CD4-positive, alpha-beta T cell (primary cell): ENCODE measurements at places on chromosomes 1 and 21.

GRCh38 chr1:209324901-209325871 lies 258.3 kb upstream of the CAMK1G start:
- DNase-seq: no peak

GRCh38 chr1:15837931-15838330 lies 9.6 kb upstream of the SPEN start:
- no peak for DNase-seq

GRCh38 chr1:211789641-211790464 lies 40.7 kb downstream of the LPGAT1 start:
- no peak for DNase-seq

DNA sequence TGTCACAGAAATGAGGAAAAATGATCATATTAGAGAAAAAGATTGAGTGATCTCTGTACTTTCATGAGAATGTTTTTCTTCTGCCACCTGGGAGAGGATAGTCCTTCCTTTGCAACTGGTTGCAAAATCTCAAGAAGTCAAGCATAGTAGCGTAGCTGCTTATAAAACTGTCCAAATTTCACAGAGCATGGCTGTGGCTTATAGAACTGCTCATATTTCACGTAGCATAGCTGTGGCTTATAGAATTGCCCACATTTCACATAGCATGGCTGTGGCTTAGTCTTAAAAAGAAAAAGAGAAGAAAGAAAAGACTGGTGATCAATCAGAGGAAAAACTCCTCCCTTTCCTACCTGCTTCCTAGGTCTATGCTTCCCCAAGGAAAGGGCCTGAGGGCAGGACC lies 329.5 kb downstream of the SIPA1L2 start:
- no peak for DNase-seq

GRCh38 chr1:97646071-97646470 lies 274.8 kb downstream of the DPYD start:
- DNase-seq: no peak

GRCh38 chr1:241800640-241801039 lies 47.4 kb upstream of the EXO1 start:
- no peak for DNase-seq

- no peak for DNase-seq
Measured at GRCh38 chr1:157585984-157586383, 11.9 kb downstream of the FCRL4 start.

DNA sequence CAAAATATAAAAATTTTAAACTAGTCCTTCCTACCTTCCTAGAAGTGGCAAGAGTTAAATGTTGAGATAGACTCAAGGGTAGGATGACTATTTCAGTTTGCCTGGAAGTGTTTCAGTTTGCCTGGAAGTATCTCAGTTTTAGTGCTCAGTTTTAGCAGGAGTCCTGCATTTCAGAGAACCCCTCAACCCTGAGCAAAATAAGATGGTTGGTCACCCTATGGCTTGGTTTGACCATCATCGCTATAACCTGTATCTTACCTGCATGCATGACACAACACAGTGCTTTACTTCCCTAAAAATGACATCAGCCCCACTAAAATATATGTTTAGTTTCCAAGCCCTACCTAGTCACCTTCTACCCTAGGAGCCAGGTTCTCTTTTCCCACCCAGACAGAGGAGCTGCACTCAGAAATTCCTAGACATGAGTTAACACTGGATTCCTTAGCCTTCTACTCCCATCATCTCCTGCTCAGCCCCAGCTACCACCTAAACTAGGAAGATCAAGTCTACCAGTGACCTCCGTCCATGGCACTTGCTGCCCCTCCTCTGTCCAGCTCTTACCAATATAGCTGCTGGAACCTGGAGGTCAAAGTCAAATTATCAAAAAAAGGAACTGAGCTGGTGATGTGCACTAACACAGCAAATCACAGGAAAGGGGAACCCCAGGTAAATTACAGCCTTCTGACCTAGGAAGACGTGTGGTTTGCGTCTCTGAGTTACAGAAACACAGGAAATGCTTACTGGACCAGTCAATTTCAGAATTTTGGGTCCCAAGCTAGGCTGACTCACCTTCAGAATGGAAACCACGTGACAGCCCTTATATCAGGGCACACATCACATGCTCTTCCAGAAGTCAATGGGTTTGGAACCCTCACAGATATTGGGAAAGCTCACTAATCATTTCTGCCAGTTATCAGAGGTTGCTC lies 2.2 kb upstream of the G0S2 start:
- no peak for DNase-seq

- DNase-seq: no peak
Measured at GRCh38 chr1:185695299-185695698, 38.9 kb upstream of the HMCN1 start.

- peak; percentile 75 for DNase-seq
Measured at GRCh38 chr1:205061665-205062069, 18.7 kb downstream of the CNTN2 start.

DNA sequence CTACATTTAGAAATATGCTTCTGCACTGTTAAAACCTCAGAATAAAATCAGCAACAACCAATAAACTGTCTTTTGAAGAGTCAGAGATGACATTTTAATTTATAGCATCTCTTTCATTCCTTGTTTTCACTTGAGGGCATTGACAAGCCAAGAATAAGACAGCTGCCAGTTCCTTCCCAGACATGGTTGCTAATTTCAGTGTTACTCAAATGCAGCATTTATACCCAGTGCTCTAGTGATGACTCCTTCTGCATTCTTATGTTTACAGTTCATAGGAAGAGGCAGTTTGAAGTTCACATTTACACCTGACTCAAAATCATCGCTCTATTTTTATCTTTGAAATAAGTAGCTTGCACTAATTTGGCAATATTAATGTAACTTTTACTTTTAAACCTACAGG lies 44.9 kb downstream of the PLA2G4A start:
- DNase-seq: no peak

DNA sequence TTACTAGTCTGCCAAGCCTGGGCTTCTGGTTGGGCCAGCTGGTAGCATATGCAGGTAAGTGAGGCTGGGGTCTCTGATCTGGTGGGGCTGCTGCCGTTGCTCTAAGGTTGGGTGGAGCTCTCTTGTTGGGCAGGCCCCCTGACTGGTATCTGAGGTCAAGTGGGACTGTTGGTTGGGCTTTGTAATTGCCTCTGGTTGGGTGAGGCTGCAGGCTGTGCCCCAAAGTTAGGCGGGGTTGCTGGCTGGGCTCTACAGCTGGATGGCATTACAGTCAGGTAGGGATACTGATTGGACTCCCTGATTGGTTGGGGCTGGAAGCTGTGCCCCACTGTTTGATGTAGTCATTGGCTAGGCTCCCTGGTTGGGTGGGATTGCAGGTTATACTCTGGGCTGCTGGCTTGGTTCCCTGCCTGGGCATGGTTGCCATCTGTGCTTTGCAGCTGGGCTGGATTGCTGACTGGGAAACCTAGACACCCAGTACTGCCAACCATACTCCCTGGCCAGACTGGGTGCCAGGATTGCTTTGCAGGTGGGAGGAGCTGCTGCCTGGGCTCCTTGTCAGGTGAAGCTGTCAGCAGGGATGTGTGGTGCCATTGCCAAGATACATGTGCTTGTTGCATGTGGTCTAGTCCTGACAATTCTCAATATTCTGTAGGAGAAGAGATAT lies 130.5 kb downstream of the RABGAP1L start:
- no peak for DNase-seq

- DNase-seq: no peak
Measured at GRCh38 chr1:219563568-219563967, 49.3 kb downstream of the ZC3H11B start.

DNA sequence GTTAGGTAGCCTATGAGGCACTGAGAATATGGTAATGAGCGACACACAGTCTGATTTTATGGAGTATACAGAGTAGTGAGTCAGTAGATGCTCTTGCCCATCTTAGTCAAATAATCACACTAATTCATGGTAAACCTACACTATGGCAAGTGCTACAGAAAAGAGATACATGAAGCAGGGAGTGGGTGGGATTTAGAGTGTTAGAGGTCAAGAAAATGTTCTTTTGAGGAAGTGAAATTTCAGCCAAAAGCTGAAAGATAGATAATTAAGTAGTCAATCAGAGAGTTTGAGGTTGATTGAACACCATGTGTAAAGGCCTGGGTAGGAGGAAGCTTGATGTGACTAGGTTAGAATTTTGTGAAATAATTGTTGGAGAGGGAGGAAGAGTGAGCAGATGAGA lies 14.7 kb downstream of the MDM4 start:
- DNase-seq: no peak

GRCh38 chr1:182101415-182102042 lies 40.0 kb upstream of the ZNF648 start:
- no peak for DNase-seq

GRCh38 chr1:209618756-209619420 lies 33.3 kb downstream of the LAMB3 start:
- DNase-seq: no peak

- peak; percentile 68 for DNase-seq
Measured at GRCh38 chr1:26307363-26307781, 936 bp upstream of the UBXN11 start.

GRCh38 chr1:107529511-107530149 lies 388.8 kb downstream of the NTNG1 start:
- DNase-seq: no peak

DNA sequence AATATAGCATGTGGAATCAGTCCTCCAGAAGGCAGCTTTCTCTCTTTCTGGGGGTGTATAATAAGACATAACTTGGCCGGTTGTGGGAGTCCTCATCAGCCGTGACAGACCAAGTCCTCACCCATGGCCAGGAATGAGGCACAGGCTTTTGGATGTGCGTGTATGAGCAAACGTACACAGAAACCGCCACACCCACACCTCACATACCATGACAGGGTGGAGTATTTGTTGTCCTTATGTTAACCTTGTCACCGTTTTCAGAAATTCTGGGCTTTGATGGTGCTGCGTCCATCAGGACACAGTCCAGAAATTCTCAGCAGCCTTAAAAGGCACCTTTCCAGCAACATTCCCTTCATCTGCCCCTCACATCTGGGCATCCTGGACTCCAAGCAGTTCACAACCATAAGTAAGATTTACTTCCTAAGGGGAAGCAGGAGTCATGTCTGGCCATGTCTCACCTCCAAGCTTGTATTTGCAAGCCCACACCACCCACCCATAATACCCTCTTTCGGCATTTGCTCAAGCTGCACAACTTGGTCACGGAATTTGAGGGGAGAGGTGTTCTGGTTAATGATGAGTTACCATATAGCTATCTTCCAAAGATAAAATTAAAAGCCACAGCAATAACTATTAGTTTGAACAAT lies 12.4 kb downstream of the C1orf116 start:
- no peak for DNase-seq

- no peak for DNase-seq
Measured at GRCh38 chr1:143643148-143643885, 328.5 kb downstream of the FAM72C start.

DNA sequence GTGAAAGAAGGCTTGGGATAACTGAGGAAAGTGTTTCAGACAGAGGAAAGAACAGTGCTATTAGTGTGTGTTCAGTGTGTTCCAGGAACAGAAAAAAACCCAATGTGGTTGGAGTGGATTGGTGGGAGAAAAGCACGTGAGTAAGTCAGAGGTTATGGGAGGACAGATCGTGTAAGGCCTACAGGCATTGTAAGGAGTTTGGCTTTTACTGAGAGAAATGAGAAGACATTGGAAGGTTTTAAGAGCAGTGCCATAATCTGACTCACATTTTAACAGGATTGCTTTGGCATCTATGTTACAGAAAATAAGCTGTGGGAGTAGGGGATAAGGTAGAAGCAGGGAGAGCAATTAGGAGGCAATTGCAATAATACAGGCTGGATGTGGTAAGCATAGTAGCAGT lies 4.8 kb downstream of the ARPC5 start:
- no peak for DNase-seq

GRCh38 chr1:145545055-145545454 lies 62.7 kb upstream of the GPR89A start:
- DNase-seq: no peak

GRCh38 chr1:8871539-8871935 lies 6.9 kb downstream of the ENO1 start:
- no peak for DNase-seq

DNA sequence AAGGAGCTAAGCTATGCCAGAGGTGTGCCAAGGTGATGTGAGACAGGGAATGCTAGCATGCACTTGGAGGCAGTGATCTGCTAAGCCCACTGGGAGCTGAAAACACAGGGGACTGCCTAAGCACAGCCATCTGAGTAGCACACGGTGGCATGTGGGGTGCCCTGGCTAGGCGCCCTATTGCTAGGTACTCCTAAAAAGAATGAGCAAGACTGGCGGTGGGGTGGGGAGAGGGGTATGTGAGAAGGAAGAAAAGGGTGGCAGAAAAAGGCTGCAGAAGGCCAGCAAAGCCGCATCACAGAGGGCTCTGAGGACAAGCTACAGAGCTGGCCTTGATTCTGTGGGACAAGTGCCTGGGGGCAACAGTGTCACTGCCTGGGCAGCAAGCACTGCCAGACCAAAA lies 23.9 kb downstream of the PARP1 start:
- DNase-seq: no peak

GRCh38 chr1:203590603-203591002 lies 36.0 kb upstream of the ATP2B4 start:
- DNase-seq: no peak

DNA sequence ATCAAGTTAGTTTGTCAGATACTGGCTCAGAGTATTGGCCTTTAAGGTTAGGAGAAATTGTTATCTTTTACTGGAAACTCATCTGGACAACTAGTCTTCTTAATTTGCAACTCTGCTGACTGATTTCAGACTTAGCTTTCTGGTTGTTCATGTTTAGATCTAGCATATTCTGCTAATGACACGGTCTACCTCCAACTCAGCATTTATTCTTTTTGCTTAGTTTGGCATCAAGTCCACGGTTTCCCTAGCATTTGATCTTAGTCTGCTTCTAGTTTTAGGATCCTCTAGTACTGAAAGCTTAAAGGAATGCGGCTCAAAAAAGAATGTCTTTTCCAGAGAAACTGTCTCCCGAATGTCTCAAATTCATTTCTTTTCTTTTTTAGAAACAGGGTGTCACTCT lies 75.6 kb upstream of the SLFNL1 start:
- no peak for DNase-seq

DNA sequence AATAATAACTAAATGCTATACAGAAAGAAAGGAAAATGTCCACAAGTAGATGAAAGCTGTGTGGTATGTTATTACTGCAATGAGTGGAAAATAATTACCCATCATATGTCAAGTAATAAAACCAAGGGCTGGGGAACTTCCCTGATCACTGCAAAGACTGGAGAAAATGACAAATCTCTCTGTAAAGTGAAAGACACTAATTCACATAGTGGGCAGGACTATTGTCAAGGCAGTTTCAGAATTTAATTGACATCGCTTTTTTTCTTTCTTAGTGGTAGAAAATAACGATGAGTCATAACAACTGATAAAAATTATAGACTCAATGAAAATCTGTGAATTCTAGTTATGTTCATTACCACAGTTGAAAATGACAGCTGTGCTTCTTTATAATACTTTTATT lies 153.7 kb upstream of the ST6GALNAC5 start:
- no peak for DNase-seq

- DNase-seq: no peak
Measured at GRCh38 chr1:214270097-214270650, 10.8 kb upstream of the SMYD2 start.

DNA sequence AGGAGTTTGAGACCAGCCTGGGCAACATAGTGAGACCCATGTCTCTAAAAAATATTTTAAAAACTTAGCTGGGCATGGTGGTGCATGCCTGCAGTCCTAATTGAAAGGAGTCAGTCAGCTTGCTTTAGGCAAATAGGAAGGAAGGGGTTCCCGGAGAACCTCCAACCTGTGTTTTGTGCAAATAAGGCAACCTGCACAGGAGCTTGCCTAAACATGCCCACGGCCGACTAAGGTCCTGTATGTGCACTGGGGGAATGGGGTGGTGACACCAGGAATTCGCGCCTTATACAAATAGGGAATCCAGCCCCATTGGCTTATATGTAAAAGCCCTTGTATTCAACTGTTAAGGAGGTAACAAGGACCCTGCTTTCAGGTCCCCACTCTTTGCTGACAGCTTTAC lies 429.2 kb upstream of the ZP4 start:
- DNase-seq: no peak

GRCh38 chr1:183094351-183094750 lies 71.1 kb downstream of the LAMC1 start:
- DNase-seq: no peak
